ENCODE measurements at places on chromosomes 7 and 10.

DNA sequence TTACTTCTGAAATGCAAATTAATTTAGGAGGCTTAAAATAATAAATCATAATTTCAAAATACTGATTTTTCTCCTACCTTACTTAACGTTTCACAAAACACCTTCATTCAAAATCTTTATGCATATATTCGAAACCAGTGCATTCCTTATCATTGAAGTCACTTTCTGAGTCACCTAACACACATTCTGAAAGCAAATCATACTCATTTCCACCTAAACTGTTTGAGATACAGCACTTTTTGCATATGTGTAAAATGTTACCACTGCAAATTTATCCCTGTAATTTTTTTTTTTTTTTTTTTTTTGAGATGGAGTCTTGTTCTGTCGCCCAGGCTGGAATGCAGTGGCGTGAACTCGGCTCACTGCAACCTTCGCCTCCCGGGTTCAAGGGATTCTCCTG lies 15.7 kb downstream of the PPP3CB start:
- no peak for DNase-seq

GRCh38 chr10:22481106-22481505 lies 135.8 kb downstream of the SPAG6 start:
- DNase-seq, result no peak

GRCh38 chr10:111650088-111650487 lies 533.5 kb downstream of the GPAM start:
- no peak for DNase-seq

DNA sequence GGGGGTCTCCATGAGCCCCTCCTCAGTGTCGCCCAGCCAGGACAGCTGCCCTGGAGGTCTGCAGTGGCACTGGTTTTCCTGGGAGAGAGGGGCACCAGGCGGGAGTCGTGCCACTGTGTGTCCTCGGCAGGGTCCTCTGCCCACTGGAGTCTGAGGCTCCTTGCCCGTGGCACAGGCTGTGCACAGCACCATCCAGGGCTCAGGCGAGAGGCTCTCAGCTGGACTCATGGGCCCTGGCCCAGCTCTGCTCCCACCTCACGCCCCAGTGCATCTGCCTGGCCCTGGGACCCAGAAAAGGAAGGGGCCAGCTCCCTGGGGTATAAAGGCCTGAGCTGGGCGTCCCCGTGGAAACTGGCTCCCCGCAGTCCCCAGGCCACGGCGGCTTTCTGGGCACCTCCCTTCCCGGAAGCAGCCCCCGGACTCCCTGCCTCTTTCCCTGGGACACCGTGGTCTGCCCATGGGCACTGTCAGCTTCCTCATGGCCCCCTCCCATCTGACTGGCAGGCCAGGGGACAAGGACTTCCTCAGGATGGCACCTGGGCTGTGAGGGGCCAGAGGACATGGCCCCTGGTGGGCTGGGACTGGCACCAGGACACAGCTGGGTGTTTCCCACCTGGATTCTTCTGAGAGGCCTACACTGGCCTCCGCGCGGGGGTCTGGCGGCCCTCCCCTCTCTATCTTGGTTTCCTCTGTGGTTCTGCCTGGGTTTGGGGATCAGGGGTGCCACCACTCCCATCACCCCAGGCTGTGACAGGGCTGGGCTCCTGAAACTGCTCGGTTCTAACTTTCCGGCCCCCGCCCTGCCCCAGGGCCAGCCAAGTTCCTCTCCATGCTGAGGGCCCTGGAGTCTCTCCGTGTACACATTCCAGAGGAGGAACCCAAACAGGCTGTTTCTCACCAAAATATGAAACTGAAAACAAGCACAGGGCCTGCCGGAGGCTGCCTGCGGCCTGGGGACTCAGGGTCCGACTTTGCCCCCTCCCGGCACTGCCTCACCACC lies 5.5 kb downstream of the FOXL3 start:
- DNase-seq, result no peak

- DNase-seq, result no peak
Measured at GRCh38 chr10:22646388-22646853, 68.0 kb downstream of the PIP4K2A start.

GRCh38 chr7:31529103-31529502 lies 15.2 kb downstream of the ITPRID1 start:
- no peak for DNase-seq

Data from NCI-H2029 treated with DMSO at 0.1 percent for 48 hours (cell line).